ENCODE measurements at places on chromosomes 3 and 15.

GRCh38 chr3:15462451-15462850, 35.1 kb downstream of the EAF1 start:
- no peak for DNase-seq

DNA sequence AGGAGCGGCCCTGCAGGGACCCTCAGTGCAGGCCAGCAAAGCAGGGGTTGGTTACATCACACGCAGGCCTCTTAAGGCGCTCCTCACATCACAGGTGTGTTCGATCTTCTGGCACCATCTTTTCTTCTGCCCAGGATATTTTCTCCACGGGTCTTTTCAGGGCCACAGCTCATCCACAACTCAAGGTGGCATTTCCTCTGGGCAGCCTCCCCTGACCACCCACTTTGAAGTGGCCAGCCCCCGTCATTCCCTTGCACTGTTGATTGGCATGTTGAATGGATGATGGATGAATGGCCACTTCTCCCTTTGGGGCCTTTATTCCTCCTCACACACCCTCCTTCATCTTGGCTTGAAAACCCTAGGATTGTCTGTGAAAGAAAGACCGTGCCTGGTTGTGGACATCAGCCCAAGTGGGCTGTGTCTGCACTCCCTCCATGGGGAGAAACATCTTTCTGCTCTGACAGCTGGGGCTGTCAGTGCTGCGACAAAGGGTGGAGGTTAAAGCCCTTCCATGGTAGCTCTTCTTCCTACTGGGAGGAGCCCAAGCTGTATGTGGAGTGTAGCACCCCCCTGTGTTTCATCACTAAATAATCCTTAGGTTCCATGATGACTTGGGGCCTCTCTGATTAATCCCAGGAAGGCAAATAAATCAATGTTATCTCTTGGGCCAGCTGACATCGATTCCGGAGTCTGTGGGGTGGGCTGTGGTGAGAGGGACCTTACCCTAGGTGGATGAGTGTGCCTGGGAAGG, 102.5 kb downstream of the EPHB1 start:
- no peak for DNase-seq

GRCh38 chr15:61226361-61227256, 2.5 kb downstream of the RORA start:
- no peak for DNase-seq

- no peak for DNase-seq
These were observed 451.1 kb upstream of the TPRG1 start for GRCh38 chr3:188720636-188721035.

- no peak for DNase-seq
These were observed 26.7 kb downstream of the RAD51 start for GRCh38 chr15:40721701-40722100.

DNA sequence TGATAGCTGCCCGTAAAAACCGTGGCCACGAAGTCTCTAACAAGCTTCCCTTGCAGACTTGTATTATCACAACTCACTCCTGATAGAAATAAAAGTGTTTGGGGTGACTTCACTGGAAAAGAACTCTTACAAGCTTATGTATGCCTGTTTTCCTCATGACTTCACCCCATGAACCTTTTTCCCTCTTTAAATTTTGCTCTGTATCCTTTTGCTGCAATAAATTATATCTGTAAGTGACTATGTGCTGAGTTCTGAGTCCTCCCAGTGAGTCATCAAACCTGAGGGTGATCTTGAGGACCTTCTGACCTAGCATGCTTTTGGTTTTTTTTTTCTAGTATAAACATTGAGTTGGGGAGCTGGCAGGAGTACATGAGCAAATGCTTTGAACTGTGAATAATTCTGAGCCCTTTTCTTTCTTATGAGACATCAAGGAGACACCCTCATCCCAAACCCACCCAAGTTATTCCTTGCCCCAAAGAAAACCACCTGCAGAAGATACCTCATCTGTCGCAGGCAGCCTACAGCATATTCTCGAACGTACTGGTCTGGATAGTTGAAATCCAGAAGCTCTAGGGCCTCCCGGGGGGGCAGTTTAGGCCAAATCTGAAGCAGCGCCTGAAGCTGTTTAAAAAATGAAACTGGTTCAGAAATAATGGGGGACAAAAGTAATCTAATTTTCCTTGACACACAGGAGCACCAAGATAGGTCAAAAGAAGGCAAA, 85.9 kb downstream of the FAIM start:
- DNase-seq = no peak

DNA sequence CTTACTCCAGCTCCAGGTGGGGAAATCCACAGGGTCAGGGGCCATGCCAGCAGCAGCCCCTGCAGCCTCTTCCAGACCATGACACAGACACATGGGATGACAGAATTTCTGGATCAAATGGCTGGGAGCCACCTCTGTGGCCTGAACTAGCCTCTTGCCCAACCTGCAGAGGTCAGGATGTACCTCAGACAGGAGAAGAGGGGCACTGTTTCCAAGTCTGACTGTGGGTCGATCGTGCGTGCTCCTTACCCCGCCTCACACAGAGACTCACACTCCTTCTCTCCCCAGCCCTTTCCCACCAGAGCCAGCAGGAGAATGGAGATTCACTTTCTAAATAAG, 131.9 kb downstream of the FAM43A start:
- DNase-seq = no peak

DNA sequence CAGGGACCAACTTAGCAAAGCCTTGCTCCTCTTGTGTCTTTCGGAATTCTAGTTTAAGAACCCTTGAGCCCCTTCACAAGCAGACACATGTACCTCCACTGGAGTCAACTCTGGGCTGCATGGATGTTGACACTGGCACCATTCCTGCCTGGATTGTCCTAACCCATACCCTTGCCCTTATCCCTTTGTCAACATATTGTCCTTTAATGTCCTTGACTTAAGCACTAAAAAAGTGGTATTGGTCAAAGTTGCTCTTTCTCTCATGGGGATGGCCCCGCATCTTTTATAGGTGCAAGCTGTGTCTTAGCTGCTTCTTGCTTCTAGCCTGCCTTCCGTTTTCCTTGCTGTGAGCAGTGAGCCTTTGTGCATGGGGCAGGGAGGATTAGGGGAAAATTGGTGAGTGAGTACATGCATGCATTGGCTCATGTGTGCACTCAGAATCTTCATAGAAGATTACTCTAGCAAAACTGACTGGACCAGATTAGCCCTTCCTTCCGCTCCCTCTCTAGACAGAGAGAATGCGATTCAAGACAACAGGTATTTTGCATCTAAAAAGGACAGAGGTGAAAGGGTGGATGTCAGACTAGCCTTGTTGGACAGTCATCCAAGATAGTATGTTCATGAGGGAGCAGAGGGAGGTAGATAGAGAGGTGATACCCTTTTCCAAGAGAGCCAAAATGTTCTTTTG, 42.4 kb downstream of the TGFBR2 start:
- DNase-seq = no peak

DNA sequence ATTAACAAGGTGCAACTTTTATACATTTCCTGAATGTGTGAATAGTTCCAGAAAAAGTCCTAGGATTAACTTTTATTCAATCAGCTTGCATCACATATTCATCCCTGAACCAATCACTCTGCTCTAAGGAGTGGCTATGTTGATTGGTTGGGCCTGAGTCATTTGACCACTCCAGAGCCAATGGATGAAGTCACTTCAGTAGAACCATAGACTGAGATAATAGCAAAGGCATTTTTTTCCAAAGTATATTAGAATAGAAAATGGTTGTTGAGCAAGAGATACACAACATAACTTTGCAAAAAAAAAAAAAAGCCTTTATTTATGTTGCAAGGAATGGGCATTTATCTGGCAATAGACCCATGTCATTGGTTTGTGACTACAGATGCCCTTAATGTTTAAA, 55.5 kb upstream of the AGTR1 start:
- no peak for DNase-seq

DNA sequence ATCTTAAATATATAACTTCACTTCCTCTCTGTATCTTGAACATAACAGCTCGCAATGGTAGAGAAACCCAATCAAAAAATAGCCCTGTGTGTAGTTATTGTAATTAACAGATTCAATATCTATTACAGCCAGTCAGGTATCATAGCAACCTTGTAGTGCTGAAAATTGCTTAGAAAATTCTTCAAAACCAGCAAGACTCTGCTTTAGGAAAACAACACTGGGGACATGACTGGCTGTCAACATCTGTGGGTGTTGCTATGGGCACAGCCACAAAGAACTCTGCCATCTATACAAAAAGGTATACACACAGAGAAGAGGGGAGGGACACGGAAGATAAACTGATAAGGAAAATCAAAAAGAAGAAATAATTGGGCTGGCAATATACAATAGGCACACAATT, 101.2 kb downstream of the WDR72 start:
- DNase-seq = no peak

DNA sequence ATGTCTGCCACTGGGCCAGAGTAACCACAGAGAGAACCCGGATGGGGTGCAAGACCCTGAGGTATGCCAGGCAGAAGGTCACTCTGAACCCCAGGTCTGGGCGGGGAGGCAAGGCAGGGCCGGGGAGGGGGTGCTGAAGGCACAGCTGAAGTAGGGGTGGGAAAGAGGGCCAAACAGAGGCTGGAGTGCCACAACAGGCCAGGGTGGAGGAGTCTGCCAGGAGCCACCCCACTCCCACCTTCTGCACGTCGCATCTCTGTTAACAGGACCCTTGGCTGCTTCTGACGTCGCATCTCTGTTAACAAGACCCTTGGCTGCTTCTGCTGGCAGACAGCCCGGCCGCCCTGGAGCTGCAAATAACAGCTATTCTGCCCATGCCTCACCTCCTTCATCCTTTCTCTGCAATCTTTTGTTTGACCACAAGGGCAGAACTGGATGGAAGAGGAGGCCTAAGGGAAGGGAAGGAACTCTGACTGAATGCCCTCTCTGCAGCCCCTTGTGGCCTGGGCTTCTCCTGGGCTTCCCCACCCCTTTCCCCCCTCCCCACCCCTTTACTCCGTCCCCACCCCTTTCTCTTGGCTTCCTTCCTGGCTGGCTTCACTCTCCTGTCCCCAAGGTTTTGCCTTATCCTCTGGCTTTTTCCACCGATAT, 20.6 kb upstream of the FBLN2 start:
- no peak for DNase-seq

DNA sequence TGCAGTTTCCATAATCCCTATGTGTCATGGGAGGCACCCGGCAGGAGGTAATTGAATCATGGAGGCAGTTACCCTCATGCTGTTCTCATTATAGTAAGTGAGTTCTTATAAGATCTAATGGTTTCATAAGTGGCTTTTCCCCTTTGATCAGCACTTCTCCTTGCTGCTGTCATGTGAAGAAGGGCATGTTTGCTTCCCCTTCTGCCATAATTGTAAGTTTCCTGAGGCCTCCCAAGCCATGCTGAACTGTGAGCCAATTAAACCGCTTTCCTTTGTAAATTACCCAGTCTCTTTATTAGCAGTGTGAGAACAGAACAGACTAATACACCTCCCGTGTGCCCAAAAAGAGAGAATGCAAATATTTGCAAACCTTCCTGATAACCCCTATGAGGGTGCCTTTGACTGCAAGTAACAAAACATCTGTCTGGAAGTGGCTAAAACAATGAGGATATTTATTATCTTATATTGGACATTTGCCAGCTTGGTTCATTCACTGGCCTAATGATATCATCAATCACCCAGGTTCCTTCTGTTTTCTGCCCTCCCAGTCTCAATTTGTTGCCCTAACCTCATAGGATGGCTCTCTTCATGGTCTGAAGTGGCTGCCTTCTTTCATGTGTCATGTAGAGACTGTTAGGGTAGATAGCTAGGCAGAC, 68.7 kb downstream of the BHLHE40 start:
- DNase-seq = no peak

- DNase-seq = no peak
These were observed 34.9 kb upstream of the TTBK2 start for GRCh38 chr15:42955518-42955917.

- DNase-seq = no peak
These were observed 91.5 kb upstream of the MEF2A start for GRCh38 chr15:99473981-99474906.

DNA sequence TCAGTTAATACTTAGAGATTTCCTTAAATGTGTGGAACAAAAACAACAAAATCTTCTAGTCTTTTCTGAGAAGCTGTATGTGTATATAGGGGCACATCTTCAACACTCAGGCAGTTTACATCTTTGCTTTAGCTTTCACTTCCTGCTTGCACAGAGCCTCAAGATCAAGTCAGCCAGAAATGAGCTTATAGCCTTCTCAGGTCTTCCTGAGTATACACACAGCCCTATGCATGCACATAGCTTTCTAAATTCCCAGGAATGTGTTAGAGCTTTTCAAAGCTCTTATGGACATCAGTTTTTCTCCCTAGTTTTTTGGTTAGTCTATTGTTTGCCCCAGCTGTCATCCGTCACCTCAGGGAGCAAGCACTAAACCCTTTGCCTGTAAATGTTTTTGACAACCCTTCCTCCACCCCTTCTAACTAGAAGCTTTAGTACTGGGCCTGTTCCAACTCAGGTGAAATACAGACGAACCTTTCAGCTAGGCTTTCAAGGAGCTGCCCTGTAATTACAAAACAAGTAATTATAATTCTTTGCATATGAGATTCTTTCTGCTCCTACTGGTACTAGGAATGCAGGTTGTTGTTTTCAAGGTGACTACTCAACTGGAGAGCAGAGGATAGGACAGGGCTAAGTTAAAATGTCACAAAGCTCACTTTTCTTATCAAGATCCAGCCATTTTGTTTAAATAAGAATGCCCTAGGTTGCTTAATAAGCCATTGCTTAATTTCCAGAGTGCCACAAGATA, 22.6 kb upstream of the MTMR10 start:
- DNase-seq = no peak

GRCh38 chr15:76905855-76906254, 715 bp upstream of the SCAPER start:
- DNase-seq = no peak

- DNase-seq = no peak
These were observed 23.4 kb upstream of the GATM start for GRCh38 chr15:45401665-45402161.

DNA sequence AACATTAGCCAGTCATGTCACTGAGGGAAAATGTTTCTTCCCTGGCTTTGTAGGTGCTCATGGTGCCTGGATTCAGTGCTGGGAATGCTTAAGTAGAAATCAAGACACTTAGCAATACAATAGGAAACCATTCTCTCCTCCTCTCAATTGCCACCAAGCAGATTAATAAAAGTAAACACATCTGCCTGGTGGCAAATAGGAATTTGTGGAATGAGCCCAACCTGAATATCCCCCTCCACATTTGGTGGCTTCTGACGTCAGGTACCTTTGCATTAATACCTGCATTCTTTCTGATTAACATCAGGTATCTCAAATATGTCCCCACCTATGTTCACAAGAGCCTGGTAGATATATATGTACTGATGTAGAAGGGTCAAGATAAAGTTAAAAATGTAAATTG, 42.7 kb downstream of the PPP2R3A start:
- DNase-seq = no peak

DNA sequence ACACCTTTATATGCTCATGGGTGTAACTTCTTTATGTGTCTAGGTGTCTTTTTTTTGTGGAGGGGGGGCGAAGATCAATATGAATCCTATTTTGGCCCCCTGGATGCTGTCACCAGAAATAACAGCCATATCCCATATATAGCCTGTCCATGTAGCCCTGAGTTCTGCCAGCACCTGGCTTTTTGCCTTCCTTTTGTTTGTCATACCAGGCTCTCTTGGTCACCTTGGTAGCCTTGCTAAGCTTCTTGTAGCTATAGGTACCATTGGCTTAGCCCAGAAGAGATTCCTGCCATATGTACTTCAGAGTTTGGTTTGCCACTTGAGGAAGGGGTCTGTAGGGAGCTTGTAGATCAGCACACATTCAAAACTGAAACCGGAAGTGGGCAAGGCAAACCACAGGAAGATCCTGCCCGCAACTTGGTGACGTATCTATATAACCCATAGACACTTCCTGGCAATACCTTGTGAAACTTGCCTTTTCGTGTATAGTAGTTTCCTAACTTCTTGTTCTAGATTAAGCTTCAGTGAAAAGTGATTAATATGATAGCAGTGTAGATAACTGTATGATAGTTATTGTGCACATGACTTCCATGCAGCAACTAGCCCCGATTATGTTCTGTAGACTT, 11.9 kb downstream of the RASA2 start:
- peak; percentile 83 for DNase-seq

GRCh38 chr3:8954938-8955763, 8.1 kb downstream of the RAD18 start:
- no peak for DNase-seq
